ENCODE measurements at places on chromosomes 11 and 22.

GRCh38 chr11:109221190-109221589, 200.8 kb upstream of the C11orf87 start:
- DNase-seq: no peak

GRCh38 chr11:19111809-19112208, 5.2 kb upstream of the ZDHHC13 start:
- no peak for DNase-seq

DNA sequence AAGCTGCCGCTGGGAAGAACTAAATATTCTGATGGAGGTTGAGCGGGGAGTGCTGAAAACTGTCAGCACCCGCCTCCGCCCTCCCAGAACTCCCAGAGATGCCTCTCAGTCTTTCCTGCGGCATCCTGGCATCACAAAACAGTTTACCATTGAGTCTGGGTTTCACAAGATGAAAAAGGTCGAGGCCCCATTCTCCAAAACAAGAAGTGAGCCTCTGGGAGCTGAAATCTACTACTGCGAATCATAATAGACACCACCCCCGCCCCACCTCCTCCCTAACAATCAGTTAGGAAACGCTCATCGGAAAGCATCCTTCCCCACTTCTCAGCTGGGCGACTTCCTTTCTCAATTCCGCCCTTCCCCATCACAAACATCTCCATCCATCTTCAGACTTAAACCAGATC, 1.0 kb downstream of the SUN2 start:
- DNase-seq: peak; percentile 42

GRCh38 chr11:130145975-130146776, 13.4 kb upstream of the ST14 start:
- no peak for DNase-seq

DNA sequence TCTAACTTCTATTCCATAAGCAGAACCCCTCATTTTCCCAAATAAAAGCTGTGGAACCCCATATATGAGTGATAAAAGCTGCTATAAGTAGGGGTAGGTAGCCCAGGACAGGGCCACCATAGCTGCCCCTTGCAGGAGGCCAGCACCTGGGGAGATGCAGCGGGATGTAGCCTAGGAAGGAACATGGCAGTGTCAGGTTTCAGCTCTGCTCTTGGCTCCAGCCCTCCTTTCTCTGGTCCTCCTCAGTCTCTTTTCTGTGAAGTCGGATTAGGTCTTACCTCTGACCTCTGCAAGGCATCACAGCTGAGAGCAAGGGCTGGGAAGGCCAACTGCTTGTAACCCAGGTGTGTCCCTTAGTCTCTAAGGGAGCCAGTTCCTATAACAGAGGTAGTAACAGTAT, 135.6 kb downstream of the NAV2 start:
- no peak for DNase-seq

DNA sequence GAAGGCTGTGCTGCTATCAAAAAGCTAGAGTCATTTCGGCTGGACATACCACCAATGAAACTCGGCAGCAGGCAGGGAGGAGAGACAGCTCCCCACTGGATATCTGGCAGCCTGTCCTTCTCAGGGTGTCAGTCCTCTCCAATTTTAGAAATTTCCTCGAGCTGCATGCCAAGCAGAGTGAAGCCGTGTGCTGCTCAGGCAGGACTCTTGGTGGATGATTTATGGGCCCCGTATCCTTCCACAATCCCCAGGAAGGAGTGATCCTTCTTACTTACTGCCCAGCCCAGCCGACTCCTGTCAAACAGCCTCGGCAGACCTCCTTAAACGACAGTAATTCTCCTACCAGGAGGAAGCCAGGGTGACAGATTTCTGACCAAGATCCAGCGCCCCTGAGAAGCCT, 410.4 kb downstream of the TENM4 start:
- no peak for DNase-seq

DNA sequence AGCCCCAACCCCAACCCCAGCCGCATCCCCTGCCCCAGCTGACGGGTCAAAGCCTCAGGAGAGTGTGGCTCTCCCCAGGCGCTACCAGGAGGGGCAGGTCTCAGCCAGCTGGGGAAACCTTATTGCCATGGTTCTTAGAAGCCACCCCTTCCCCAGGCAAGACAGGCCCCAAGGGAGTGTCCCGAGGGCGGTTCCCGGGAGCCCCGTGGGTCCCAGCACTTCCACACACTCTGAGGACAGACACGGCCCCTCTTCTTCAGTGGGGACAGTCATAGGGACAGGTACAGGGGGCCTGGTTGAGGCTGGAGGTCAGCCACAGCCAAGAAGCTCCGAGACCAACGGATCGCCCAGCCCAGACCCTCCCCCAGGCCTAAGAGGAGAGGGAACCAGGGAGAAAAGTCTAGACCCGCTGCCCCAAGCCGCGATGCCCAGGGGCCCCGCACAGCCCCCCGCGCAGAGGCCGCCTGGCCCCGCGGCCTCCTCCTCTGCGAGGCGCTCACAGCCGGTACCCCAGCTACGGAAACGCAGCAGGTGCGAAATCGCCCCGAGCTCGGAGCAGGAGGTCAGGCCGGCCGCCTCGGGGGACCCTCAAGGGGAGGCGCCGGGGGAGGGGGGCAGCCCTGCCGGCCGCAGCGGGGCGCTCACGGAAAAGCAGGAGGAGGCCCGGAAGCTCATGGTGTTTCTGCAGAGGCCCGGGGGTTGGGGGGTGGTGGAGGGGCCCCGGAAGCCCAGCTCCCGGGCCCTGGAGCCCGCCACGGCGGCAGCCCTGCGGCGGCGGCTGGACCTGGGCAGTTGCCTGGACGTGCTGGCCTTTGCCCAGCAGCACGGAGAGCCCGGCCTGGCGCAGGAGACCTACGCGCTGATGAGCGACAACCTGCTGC, 2.6 kb downstream of the KLHDC7B start:
- no peak for DNase-seq

DNA sequence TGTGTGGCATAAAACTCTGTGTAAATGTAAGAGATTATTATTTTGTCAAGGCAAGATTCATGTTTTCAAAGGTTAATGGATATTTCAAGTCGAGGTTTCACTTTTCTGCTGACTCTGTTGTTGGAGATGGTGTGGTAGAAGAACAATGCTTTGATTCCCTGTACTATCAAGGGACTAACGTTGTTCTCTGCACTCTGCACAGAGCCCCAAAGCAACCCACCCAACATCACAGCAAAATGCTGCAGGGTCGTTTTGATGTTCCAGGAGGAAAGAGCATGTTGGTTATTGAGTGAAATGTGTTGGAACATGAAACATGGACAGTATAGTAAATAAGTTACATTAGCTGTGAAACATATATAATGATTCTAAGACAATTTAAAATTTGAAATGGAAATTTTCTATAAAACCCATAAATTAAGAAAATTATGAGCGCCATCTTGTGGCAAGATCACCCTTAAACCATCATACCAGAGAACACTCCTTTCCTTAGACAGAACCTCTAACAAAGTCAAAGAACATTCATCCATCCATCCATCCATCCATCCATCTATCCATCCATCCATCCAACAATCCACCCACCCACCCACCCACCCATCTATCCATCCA, 164.4 kb upstream of the ZBED5 start:
- peak; percentile 21 for DNase-seq

DNA sequence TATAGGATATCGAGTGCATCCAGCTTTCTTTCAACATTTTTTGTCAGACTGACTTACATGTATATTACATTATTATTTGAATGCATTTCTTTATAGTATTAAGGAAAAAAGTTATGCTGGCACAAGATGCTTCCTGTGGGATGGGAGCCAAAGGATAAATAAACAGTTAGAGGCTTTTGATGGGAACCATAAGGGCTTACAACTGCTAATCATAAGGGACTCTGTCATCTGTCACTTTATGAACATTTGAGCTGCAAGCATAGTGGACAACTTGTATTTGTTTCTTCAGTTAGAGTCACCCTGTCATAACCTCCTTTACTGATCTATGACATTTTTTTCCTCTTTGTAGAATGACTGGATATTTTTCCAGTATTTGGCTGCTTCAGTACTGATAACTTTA, 132.4 kb upstream of the CHORDC1 start:
- no peak for DNase-seq

GRCh38 chr11:13261591-13262061, 16.0 kb upstream of the BMAL1 start:
- DNase-seq: no peak

DNA sequence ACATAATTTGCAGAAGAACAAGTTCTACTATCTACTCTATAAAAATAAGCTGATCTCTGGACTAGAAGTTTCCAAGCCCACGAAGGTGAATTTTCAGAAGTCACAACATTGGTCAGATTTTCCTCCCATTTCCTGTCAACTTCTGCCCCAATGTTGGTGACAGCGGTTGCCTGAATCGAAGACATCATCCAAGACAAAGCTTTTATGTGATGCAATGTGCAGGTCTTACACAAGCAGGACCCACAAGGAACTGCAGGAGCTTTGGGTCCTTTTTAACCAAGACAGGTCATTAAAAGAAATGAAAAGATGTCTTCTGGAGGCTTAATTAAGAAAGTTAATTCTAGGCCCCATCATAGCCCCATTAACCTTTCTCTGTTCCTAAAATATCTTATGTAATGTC, 125.6 kb upstream of the BLID start:
- no peak for DNase-seq

GRCh38 chr11:125953401-125953935, 7.6 kb downstream of the VSIG10L2 start:
- DNase-seq: no peak

GRCh38 chr11:13983081-13983751, 20.7 kb downstream of the SPON1 start:
- no peak for DNase-seq

DNA sequence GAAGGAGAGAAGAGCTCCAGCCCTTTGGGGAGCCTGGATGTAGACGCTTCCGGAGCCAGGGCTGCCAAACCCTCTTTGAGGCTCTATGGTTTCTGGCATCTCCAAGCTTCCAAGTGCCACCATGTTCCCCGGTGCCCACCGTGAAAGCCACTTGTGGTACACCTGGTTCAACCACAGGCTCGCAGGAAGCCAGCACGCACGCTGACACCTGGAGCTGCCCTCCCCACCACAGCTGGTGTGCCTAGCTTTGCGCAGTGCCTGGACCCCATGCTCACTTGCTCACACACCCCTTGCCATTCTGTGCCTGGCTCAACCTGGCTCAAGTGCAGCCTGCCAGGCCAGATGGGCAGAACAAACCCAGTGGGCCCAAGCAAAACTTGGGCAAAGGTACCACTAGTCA, 831.4 kb downstream of the DLG2 start:
- no peak for DNase-seq

Data from NCI-H1092 treated with DMSO at 0.1 percent for 48 hours (cell line).